ENCODE measurements at places on chromosomes 13 and 19.

GRCh38 chr19:49210108-49210900, 52.7 kb downstream of the TRPM4 start:
- DNase-seq = no peak

- DNase-seq = peak; percentile 94
Measured at GRCh38 chr13:114130837-114131582, 1.4 kb downstream of the RASA3 start.

DNA sequence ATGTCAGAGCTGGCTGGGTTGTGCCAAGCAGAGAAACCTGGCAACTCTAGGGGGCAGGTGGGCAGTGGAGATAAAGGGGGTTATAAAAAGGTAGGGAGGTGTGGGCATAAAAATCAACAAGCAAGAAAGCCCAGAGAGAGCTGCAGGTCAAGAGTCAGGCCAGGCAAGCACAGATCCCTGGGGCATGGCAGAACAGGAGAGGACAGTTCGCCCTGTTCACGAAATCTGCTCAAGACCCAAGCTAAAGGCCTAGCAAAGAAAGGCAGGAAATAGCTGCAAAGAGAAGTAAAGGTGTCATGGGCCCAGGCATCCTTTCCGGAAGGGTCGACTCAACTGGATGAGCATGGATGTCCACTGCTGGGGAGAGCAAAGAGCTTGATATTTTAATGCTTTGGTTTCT, 3.4 kb downstream of the MBNL2 start:
- no peak for DNase-seq

DNA sequence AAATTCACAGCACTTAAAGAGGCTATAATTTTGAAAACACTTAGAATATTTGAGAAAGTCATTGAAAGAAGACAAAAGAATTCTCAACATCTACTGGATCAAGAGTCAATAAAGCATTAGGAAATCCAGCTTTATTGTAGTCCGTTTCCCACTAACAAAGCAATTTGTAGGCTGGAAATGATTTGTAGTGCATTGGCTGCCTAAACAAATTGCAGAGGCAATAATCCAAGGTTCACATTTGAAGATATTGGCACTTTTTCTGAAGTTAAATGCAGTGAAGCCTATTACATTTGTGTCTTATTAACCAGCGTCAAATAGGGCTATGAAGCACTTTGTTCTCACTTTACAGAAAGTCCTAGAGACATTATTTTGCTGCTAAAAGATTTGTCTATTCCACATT, 848.1 kb upstream of the SLITRK1 start:
- DNase-seq = no peak

DNA sequence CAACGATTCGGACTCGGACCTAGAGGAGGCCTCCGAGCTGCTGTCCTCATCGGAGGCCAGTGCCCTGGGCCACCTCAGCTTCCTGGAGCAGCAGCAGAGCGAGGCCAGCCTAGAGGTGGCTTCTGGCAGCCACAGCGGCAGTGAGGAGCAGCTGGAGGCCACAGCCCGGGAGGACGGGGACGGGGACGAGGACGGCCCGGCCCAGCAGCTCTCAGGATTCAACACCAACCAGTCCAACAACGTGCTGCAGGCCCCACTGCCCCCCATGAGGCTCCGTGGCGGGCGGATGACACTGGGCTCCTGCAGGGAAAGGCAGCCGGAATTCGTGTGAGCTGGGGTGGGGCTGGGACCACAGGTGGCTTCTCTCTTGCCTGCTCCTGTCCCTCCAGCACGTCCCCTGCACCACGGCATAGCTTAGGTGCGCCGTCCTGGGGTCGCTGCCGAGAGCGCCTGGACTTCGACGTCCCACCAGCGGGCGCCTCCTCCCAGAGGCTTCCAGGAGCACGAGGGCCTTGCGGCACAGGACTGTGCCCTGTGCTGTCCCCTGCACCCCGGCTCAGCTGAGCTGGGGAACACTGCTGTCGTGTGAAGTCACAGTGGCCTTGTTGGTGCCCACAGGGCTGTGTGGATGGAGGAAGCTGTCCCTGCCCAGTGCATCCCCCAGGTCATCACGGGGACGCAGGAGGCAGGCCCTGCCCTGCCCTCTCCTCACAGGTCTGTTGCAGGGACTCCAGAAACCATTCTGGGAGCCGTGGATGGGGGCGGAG, 9.3 kb downstream of the POLR2E start:
- no peak for DNase-seq

GRCh38 chr13:53182724-53183123, 154.1 kb downstream of the OLFM4 start:
- no peak for DNase-seq

- DNase-seq = no peak
Measured at GRCh38 chr19:1094655-1094977, 559 bp downstream of the POLR2E start.

DNA sequence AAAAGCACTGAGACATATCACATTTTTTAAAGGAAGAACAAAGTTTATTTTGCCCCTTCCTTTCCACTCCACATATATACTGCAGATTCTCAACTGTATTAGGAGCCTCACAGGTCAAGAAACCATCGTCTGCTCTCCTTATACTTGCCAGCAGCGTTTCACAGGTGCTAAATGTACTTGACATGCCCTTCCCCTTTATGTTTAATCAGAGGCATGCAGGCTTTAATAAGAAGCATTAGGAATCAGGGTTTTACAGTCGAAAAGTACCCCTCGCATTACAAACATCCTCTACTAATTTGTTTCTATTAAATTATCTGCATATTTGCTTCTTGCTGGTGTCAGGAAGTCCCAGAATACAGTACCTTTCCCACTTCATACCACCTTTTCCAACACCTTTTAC, 3.7 kb upstream of the RAP2A start:
- no peak for DNase-seq

DNA sequence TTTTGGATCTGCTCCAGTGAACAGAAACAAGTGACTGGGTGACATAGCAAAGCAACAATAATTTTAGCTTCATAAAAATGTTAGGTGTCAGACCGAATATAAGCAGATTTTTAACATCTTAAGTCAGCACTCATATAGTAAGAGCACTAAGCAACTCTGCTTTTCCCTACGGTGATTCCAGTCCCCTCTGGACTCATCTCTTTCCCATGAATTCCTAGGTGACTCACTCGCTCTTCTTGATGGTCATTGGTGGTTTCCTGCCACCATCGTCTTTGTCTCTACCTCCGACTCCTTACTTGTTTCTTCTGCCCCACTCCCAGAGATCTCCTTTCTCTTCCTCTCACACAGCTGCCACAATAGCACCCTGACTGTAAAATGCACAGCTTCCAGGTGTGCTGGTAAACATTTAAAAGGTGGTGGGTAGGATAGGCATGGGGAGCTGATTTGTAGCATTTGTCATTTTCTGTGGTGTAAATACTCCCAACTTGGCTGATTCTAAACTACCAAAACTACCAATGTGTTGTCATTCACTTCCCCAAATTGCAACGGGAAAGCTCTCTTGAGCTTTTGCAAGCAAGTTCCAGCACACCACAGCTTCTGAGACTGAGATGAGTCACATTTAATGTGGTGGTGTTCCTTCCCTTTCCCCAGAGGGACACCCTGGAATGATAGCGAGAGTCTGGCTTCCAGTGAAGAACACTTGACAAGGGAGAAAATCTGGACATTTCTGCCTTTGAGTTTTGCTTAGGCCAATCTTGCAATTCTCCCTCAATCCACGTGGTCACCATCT, 42.8 kb upstream of the CLDN10 start:
- no peak for DNase-seq

GRCh38 chr13:113566227-113566561, 18.4 kb upstream of the TFDP1 start:
- no peak for DNase-seq

DNA sequence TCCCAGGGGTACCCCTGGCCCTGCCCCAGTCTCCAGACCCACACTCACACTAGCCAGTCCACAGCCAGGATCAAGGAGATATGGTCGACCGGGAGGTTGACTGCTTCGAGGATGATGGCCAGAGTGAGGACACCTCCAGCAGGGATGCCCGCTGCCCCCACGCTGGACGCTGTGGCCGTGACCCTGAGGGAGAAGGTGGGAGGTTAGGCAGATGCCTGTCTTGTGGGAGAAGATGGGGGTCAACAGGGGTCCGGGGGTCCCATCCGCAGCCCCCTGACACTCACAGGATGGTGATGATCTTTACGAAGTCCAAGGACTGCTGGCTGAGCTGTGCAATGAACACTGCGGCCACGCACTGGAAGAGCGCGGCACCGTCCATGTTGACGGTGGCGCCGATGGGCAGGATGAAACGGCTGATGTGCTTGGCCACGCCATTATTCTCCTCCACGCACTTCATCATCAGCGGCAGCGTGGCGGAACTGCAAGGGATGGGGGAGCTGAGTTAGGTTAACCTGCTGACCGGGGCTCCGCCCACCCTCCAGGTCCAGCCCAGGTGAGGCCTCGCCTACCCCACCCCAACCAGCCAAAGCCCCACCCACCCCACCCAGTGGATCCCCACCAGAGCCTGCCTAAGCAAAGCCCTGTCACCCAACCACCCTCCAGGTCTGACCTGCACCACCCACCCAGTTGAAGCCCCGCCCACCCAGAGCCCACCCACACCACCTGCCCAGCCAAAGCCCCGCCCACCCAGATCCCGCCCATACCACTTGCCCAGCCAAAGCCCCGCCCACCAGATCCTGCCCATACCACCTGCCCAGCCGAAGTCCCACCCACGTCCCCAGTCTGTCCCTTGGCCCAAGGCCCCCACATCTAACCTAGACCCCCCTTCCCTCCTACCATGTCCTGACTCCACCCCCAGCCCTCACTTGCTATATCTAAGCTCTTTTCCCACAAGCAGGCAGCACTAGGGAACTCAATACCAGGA, 11.2 kb downstream of the SLC1A5 start:
- no peak for DNase-seq

DNA sequence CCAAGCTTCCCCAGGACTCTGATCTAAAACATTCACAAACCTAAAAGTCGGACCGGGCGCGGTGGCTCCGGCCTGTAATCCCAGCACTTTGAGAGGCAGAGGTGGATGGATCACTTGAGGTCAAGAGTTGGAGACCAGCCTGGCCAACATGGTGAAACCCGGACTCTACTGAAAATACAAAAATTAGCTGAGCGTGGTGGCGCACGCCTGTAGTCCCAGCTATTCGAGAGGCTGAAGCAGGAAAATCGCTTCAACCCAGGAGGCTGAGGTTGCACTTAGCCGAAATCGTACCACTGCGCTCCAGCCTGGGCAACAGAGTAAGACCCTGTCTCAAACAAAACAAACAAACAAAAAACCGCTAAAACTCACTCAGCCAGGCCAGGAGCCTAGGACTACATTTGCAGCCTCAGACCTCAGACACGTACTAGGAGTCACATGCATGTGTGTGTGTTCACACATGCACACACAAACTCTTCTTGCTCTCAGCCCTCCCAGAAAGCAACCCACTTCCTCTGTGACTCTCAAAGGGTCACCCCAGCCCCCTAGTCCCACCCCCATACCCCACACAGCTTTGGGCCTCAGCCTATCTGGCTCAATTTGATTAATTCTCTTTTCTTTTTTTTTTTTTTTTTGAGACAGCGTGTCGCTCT, 704 bp upstream of the NOTCH3 start:
- no peak for DNase-seq

DNA sequence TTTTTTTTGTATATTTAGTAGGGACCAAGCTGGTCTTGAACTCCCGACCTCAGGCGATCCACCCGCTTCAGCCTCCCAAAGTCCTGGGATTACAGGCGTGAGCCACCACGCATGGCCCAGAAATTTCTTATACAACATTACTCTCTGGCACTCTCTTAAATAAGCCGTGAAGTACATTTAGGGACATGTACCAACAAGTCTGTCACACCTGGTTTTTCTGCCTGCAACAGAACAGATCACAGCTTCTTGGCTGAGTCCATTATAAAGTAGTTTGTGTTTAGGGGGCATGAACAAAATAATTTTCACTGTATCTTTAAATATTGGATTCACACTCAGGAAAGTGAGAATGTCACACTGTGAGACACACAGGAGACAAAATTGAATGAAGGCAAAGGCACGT, 1567.3 kb downstream of the SLITRK5 start:
- DNase-seq = no peak

Data from fibroblast of lung (primary cell).